ENCODE measurements at places on chromosomes 6 and 20. TPM values are rescaled to one million over a fixed set of nuclear protein-coding genes. Genes with fewer than 3 reads are reported as not detected.

LCA5 gene
- not detected for total RNA-seq

LY6G6D gene
- not detected for total RNA-seq

DNA sequence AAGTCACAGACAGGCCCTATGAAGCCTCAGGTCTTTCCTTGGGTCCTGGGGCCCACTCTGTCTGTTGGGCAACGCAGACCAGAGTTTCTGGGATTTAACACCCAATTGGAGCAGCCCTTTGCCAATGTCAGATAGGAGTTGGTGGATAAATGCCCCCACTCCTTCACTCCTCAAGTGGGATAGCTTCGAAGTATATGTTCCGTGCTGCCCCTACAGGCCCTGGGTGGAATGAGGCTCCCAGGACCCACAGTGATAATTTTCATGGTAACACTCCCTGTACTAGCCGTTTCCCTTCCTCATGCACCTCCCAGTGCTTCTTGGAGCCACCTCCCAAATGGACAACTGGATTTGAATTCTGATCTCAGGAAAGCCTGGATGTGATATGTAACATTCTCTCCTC lies 145.4 kb downstream of the FOXA2 start:
- H3K36me3 ChIP-seq: no peaks in the 10 kb centered on the region
- H3K27me3 ChIP-seq: no peaks in the 10 kb centered on the region
- H3K4me1 ChIP-seq: no peaks in the 10 kb centered on the region

DNA sequence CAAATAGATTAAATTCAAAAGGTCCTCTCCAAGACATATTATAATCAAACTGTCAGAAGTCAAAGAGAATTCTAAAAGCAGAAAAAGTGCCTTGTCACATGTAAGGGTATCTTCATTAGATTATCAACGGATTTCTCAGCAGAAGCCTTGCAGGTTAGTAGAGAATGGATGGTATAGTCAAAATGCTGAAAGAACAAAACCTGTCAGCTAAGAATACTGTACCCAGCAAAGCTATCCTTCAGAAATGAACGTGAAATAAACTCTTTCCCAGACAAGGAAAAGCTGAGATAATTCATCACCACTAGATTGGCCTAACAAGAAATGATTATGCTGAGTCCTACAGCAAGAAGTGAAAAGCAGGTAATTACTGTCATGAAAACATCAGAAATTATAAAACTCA lies 92.9 kb downstream of the STXBP5 start:
- peaks cover 12% of the 10 kb centered on the region for H3K4me1 ChIP-seq
- no peaks in the 10 kb centered on the region for H3K27me3 ChIP-seq
- H3K36me3 ChIP-seq: peaks cover 48% of the 10 kb centered on the region
- no peak overlapping the region for H3K4me3 ChIP-seq

FOXA2 gene
- not detected for total RNA-seq

GRCh38 chr6:159378411-159379328 lies 209.5 kb downstream of the FNDC1 start:
- H3K27me3 ChIP-seq: peaks cover 5% of the 10 kb centered on the region
- DNase-seq: no peak
- no peaks in the 10 kb centered on the region for H3K36me3 ChIP-seq
- no peak overlapping the region for H3K4me3 ChIP-seq
- peaks cover 3% of the 10 kb centered on the region for H3K4me1 ChIP-seq
- no peak overlapping the region for H3K27ac ChIP-seq

GRM1 gene
- total RNA-seq: not detected

GRCh38 chr6:166394036-166394892 lies 11.5 kb upstream of the MPC1 start:
- peaks cover 2% of the 10 kb centered on the region for H3K4me1 ChIP-seq
- no peak overlapping the region for H3K27ac ChIP-seq
- no peak overlapping the region for H3K4me3 ChIP-seq
- H3K36me3 ChIP-seq: no peaks in the 10 kb centered on the region
- DNase-seq: no peak

All from activated CD8-positive, alpha-beta T cell treated with anti-CD3 and anti-CD28 coated beads, Interleukin-2, amount 10 ng/mL, durations not matched to agents 7 days and 5 days (primary cell).